Muscle of arm (tissue), 14 donors: ENCODE measurements at places on chromosomes 2 and 18.

DNA sequence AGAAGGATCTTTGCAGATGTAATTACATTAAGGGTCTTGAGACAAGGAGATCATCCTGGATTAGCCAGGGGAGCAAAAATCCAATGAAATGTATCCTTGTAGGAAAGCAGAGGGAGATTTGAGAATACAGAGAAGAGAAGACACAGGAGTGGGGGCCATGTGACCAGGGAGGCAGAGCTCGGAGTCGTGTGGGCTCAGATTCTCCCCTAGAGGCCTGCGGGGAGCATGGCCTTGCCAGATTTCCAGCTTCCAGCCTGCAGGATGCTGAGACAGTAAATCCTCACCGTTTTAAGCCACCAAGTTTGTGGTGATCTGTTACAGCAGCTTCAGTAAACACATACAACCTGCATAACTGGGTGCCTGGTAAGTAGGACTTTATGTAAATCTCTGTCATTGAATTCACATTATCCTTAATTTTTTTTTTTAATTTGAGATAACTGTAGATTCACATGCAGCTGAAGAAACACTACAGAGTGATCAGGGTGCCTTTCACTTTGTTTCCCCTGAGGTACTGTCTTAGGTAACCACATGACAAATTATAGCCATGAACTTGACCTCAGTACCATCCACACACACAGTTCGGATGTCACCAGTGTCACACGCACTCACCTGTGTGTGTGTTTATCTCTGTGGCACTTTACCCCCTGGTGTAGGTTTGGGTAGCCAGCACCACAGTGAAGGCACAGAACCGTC is 138.4 kb upstream of the HDAC4 start:
- DNase-seq, result no peak

GRCh38 chr2:170986566-170987258 is 57.7 kb downstream of the GORASP2 start:
- DNase-seq, result no peak

DNA sequence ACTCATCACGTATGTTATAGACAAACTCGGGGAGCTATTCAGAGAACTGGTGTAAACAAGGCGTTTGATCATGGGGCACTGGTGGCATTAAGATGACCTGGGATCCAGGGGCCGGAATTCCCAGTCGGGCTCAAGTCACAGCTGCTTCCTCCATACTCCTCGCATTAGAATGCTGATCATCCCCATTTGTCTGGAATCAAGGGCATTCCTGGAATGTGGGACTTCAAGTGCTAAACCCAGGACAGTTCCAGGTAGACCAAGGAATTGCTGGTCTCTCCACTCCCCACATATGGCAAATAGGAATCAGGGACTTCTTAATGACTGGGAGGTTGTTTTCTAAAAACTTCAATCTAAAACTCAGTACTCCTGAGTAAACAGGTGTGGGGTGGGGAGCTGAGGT is 355.7 kb upstream of the RAB6C start:
- no peak for DNase-seq

GRCh38 chr2:119486886-119487285 is 37.4 kb downstream of the SCTR start:
- no peak for DNase-seq

DNA sequence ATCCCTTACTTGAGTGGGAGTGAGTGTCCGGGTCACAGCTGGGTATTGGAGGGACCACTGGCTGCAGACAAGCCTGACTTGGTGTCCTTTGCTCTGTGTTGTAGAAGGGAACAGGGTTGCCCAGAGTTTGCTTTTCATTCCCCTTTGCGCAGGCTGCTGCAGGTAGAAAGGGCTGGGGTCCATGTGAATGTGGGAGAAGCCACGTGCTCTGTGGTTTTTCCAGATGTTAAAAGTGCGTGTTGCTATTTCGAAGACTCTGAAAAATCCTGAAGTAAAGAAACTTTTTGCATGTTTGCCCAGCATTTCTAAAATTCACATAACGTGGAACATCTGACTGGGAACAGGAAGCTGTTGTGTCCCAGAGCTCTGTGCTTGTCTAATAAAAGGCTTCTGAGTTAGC is 28.8 kb downstream of the GLI2 start:
- peak; percentile 53 for DNase-seq

GRCh38 chr2:232502911-232503808 is 15.5 kb upstream of the ECEL1 start:
- DNase-seq, result no peak

GRCh38 chr2:223779877-223780276 is 57.5 kb downstream of the AP1S3 start:
- no peak for DNase-seq

- no peak for DNase-seq
These were observed 19.2 kb downstream of the CCDC138 start for GRCh38 chr2:108805782-108806181.

DNA sequence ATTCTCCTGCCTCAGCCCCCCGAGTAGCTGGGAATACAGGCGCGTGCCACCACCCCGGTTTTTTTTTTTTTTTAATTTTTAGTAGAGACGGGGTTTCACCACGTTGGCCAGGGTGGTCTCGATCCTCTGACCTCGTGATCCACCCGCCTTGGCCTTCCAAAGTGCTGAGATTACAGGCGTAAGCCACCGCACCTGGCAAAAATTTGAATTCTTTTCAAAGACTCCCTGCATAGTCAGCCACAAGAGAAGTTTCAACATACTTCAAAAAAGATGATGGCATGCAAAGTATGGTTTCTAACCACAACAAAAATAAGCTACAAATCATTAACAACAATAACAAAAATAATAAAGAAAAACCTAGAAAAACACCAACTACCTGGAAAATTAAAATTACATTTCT is 22.0 kb downstream of the HYCC2 start:
- DNase-seq, result no peak

DNA sequence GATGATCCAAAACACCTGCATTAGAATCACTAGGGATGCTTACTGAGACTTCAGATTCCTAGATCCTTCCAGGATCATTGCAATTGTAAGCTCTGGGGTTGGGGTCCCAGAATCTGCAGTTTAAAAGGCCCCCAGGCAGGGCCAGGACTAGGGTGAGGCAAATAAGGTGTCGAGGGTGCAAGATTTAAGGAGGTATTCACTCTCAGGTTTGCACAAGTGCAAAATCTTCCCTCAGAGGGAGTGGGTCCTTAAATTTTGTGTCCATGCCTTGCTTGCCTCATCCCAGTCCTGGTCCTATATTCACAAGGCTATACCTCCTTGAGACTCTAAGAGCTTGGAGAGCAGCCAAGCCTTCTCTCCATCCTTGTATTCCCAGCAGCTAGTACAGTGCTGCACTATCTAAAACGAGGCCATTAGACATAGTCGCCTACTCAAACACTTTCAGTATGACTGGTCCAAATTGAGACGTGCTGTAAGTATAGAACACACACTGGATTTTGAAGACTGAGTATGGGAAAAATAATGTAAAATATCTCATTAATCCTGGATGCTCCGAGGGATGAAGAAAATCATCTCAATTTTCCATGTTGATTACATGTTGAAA is 31.6 kb upstream of the MREG start:
- no peak for DNase-seq

DNA sequence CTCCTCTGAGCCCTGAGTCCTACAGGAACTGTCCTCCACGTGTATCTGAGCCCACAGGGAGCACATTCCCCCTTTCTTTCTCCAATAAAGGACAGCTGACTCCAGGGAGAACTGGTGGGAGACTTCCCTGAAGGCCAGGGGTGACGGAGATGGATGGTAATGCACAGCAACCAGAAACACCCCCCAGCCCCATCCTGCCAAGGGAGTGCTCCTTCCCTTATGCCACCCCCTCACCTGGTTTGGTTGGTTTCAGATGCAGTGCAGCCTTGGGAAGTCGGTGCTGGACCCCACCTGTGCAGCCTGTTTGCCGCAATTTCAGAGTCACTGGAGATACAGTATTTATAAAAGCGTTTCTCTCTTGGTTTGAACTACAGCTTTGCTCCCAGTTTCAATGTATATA is 24.0 kb downstream of the GPR55 start:
- DNase-seq, result no peak

GRCh38 chr2:65554765-65555591 is 122.6 kb upstream of the SPRED2 start:
- DNase-seq, result no peak

- peak; percentile 61 for DNase-seq
These were observed 33.0 kb upstream of the PTH2R start for GRCh38 chr2:208373460-208374089.

- DNase-seq, result no peak
These were observed 372.8 kb downstream of the CLIP4 start for GRCh38 chr2:29487967-29488555.

DNA sequence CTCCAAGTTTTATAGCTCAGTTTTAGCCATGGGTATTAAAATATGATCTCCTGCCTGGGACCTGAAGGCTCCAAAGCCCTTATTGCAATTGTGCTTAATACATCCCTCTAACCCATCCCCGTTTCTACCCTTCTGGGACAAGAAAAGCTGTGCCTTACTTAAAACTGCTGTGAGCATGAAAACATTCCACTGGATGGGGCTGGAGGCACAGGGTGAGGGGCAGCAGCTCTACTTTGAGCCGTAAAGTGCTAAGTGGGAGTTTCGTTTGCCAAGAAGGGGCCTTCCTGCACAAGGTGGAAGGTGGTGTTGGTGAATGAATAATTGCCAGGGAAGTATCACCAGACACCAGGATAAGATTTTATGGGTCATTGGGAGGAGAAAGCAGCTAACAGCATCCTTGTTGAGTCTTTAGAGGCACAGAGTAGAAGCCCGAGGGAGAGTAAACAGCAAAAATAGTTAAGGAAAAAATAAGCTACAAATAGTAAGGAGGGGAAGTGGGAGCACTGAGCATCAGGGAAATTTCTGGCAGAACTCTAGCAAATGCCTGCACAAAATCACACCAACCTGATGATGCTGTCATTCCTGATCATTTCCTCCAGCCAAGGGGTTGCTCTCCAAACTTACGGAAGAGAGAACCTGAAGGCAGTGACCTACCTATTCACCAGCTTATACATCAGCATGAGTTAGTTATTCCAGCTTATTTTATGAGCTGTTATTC is 218.4 kb downstream of the MREG start:
- no peak for DNase-seq

- DNase-seq, result no peak
These were observed 244.3 kb downstream of the FAM210A start for GRCh38 chr18:13481820-13482617.

DNA sequence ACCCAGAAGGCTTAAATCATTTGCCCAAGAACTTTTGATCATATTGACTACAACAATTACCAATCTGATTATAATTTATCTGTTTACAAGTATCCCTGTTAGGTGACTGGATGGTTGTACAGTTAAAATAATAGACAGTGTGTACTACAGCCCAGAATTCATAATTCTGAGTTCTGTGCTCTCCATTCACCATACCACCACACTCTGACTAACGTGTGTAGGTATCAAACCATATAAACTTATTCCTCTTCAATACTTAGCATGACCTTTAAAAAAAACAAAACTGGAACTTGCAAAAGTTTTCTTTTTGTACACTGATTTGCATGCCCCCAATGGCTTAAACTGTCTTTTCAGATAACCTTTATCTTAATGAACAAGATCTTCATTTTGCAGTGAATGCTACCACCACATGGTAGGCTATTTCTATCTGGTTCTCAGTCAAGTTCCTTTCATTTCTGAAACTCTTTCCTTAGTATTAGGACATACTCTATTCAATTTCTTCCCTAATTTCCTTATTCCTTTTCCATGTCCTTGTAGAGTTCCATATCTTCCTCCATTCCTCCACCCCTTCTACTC is 50.9 kb downstream of the SOS1 start:
- DNase-seq, result no peak
